ENCODE measurements at places on chromosomes 11 and 22. TPM values are rescaled to one million over a fixed set of nuclear protein-coding genes. Genes with fewer than 3 reads are reported as not detected.
A peak's percentile ranks its signal among the peaks of the same experiment; 100 is the strongest.

Gene CEP164
- total RNA-seq, result 7.9 TPM

Gene APOBEC3G
- total RNA-seq, result 1.6 TPM

Gene OR4A16
- total RNA-seq, result not detected

DNA sequence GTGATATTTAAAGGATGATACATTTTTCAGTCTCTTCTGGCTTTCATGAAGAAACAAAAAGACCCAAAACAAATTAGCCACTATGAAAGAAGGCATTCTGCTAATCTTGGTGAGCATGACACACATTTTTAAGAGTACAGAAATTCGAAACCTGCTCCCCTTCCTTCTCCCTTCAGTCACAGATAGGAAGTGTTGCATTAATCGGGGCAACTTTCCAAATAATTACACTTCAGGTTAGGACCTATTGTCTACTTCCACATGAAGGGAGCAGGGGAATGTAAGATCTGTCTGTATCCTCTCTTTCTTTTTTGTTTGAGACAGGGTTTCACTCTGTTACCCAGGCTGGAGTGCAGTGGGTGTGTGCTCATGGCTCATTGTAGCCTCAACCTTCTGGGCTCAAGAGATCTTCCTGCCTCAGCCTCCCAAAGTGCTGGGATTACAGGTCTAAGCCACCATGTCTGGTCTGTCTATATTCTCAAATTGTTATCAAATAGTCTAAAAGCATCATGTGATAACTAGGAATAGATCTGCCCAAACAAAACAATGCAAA is 45.8 kb downstream of the NCAM1 start:
- DNase-seq, result no peak

DNA sequence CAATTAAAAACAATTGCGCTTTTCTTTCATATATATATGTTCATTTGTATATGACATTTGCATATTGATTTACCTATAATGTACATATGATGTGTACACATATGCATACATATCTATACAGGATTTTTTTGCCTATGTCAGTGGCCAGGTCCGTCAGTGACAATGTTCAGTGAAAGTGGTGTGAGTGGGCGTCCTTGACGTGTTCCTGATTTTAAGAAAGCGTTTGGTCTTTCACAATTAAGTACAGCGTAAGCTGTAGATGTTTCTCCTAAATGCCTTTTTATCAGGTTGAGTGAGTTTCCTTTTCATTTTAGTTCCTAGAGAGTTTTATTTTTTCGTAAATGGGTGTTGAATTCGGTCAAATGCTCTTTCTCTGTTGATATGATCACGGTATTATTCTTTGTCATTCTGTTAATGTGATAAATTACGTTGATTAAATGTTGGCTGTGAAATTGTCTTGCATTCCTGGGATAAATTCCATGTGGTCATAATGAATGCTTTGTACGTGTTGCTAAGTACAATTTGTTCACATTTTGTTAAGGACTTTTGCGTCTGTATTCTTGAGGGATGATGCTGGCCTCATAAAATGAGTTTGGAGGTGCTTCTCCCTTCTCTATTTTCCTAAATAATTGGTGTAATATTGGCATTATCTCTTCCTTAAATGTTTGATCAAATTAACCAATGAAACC is 10.6 kb upstream of the GNB1L start:
- DNase-seq, result no peak

- no peak for DNase-seq
Measured at GRCh38 chr11:2426826-2427521, 17.3 kb downstream of the TRPM5 start.

GRCh38 chr11:19228968-19229367 is 11.8 kb downstream of the E2F8 start:
- DNase-seq, result no peak

- DNase-seq, result peak; percentile 81
Measured at GRCh38 chr11:3165152-3165705, at the start of gene OSBPL5. Gene OSBPL5 (minus strand): TSS chr11:3165310. CDS start chr11:3129148, 36,162 bp downstream.

GRCh38 chr11:124875943-124876817 is 10.9 kb downstream of the ROBO3 start:
- DNase-seq, result peak; percentile 87

DNA sequence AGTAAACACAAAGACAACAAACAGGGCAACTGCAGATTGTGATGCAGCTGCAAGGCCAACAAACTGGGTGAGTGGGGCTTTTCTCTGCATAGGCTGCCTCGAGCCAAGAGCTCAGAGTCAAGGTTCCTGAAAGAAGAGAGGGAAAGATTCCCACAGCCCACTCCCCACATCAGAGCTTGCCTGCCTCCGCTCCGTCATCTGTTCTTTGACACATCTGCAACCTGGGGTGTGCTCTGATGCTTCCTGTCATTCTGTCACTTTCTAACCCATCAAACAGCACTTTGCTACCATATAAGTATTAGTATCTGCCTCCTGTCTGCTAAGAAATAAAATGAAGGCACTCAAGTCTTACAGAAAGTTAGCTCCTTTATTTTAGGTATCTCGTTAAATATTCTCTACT is 46.9 kb downstream of the C22orf31 start:
- no peak for DNase-seq

DNA sequence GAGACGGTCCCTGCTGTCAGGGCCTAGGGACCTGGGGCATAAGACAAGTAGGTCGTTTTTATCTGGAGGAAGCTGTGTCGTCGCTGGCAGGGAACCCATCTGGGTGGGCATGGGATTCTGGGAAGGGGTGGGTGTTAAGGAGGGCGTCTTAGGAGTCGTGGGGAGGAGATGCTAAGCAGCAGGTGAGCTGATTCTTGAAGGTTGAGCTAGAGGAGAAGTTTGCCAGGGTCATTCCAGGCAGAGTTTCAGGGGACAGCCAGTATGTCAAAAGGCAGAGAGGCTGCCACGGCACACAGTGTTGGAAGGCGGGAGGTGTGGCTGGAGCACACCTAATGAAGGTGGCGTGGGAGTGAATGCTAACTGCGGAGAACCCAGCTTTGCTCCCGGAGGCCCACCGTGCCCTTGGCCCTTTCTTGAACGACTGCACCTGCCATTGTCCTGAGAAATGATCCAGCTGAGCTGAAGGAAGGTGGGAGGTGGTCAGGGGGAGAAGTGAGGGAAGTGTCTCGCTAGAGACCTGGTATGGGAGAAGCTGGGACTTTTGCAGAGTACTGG is 1.3 kb downstream of the FAM118A start:
- no peak for DNase-seq

- DNase-seq, result no peak
Measured at GRCh38 chr11:116507849-116508695, 264.7 kb downstream of the BUD13 start.

All from psoas muscle (tissue), 8 donors.